ENCODE measurements at places on chromosomes 11 and 22. TPM values are rescaled to one million over a fixed set of nuclear protein-coding genes. Genes with fewer than 3 reads are reported as not detected.

GRCh38 chr11:89490981-89491690 lies at the start of gene NOX4:
Gene NOX4 (minus strand): TSS chr11:89491375. CDS start chr11:89491246, 129 bp downstream.
- DNase-seq: no peak

- DNase-seq: no peak
Measured at GRCh38 chr11:18752502-18752901, 26.5 kb upstream of the IGSF22 start.

The PAMR1 gene
- 28.4 TPM for total RNA-seq

DNA sequence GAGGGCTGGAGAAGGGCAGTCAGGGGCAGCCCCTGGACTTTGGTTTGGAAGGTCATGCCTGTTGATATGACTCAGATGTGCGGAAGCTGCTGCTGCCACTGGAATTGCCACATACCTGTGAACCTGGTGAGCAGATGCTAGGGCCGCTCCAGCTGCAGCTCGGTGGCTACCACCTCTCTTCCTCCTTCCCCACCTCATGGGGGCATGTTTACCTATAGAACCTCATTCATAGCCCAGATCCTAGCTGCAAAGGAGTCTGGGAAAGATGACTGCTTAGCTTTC lies 17.5 kb upstream of the TSPAN18 start:
- no peak for DNase-seq

DNA sequence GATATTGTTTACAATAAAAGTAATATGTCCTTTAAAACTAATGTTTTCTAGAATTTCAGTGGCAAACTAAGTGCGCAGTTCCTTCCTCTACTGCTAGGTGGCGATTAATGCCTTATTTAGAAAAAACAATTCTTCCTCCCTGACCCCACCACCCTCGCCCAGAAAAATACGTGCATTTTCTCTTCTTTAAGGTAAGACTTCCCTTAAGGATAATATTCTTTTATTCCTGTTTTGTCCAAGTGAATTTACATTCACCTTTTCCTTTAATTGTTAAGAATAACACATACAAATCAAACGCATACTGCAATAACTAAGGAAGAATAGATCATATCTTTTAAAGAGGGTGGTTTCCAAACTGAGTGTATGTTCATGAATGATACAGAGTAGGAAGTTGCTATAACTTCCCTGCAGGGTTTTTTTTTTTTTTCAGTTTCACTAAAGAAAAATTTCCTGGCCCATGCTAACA lies 17.0 kb upstream of the PSMA1 start:
- no peak for DNase-seq

The DRD4 gene
- not detected for total RNA-seq

DNA sequence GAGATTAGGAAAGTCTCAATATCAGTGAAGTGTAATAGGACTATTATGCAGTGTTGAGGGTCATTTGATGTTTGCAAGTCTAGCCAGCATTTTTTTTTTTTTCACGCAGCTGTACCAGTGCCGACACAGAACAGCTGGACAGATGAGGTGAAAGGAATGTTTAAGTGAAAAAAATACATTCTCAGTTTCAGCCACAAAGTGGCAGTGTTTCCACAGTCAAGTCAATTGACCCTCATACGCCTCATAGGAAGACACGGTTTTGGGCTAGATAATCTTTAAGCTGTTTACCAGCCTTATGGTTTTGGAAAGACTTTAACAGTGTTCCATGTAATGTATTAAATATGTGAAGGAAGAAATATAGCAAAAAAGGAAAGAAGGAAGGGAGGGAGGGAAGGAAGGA lies 349.9 kb upstream of the ANO3 start:
- DNase-seq: no peak

The ME3 gene
- 28.4 TPM for total RNA-seq

DNA sequence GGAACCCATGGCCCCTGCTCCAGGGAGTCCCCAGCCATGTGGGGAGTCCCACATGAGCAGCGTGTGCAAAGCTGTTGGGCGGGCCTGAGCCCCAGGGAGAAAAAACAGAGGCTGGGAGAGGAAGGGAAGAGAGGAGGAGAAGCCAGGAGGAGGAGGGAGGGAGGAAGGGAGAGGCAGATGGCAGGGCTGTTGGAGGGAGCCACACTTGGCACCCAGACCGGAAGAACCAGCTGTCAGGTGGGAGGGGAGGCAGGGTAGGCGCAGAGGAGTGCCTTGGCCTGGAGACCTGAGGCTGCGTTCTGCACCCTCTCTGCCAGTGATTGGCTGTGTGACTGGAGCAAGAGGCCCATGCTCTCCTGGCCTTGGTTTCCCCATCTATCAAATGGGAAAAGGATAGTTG lies 6.7 kb downstream of the SYNGR1 start:
- no peak for DNase-seq

Data from omental fat pad (tissue), 4 donors.